ENCODE measurements at places on chromosomes 1 and 21.

- no peak for DNase-seq
Measured at GRCh38 chr1:20233866-20234265, 47.5 kb upstream of the PLA2G2C start.

DNA sequence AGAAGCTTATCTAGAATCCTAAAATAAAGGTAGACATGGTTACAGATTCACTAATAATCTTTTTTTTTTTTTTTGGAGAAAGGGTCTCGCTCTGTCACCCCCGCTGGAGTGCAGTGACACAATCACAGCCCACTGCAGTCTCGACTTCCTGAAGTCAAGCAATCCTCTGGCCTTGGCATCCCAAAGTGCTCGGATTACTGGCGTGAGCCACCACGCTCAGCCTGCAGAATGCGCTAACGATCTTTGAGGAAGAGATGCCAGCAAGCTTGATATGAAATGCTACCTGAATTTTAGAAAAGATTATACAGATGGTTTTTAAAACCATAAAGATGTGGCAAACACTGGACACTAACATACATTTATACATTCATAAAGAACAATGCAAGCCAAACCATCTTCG, 4.1 kb upstream of the GNPAT start:
- no peak for DNase-seq

- no peak for DNase-seq
Measured at GRCh38 chr21:16004086-16004485, 274.3 kb downstream of the USP25 start.

DNA sequence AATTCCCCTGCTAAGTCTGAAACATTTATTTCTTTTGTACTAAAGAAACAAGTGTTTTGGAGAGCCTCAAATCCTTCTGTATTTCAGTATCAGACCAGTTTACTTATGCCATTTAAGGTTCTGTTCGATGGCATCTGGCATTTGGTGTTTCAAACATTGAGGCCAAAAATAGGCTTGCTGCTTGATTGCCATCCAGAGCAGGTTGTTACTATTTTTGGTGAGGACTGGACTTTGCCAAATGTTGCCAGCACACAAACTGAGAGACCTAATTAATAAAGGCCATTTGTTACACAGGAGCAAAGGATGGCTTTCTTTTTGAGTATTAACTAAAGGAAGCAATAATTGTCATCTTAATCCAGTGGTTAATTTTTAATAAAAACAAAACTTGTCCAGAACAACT, 26.2 kb downstream of the VPS45 start:
- DNase-seq, result no peak

GRCh38 chr1:28326984-28327383, 1.9 kb upstream of the MED18 start:
- no peak for DNase-seq

DNA sequence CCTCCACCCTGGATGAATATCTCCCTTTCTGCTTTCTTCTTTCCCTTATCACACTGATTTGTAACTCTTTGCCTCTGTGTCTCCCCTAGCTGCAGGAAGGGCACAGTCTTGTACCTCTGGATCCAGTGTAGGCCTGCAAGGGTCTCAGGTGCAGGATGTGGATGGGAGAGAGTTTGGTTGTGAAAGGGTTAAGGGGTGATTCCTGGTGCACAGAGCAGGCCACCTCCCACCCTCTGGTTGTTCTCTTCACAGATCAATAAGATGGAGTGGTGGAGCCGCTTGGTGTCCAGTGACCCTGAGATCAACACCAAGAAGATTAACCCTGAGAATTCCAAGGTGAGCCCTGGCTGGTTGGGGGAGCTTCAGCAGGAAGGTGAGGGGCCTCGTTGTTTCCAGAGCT, 15.1 kb downstream of the KDF1 start:
- no peak for DNase-seq
